ENCODE measurements at places on chromosomes 1 and 21.

DNA sequence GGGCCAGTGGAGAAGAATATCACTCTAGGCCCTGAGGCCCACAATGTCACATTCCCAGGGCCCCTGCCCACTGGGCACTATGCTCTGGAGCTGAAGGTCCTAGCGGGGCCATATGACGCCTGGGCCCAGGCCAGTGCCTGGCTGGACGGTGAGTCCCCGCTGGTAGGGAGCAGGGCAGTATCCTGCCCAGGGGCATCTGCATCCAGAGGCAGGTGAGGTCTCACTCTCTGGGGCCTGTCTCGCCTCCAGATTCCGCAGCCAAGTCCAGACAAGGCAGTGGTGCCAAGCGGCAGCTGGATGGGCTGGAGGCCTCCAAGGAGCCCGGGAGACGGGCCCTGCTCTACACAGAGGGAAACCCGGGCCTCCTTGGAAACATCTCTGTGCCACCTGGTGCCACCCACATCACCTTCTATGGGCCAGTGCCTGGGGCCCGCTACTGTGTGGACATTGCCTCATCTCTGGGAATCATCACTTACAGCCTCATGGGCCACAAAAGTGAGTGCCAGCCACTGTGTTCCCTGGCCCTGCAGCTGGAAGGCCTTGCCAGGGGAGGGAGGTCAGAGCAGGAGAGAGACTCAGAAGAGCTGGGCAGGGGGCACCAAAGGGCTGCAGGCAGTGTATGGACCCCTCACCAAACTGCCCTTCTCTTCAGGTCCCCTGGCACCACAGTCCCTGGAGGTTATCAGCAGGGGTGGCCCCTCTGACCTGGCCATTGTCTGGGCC is 11.1 kb upstream of the PTPN7 start:
- DNase-seq: no peak

DNA sequence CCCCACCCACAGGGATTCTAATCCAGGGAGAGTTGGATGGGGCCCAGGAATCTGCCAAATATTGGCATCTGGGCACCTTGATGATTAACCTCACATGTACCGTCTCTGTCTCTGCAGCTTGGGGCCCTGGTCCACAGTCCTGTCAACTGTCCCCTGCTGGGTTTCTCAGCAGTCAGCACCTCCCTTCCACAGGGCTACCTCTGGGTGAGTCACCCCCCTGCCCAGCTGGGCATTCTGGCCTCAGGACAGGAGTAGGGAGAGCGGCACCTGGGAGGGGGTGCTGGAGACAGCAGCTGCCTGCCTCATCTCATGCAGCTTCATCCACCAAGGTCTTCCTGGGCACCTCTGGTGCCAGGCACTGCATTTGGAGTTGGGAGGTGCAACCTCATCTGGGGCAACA is 100.6 kb upstream of the ACTL8 start:
- no peak for DNase-seq

GRCh38 chr21:24217151-24217550 is 1390.1 kb downstream of the MRPL39 start:
- DNase-seq: no peak

DNA sequence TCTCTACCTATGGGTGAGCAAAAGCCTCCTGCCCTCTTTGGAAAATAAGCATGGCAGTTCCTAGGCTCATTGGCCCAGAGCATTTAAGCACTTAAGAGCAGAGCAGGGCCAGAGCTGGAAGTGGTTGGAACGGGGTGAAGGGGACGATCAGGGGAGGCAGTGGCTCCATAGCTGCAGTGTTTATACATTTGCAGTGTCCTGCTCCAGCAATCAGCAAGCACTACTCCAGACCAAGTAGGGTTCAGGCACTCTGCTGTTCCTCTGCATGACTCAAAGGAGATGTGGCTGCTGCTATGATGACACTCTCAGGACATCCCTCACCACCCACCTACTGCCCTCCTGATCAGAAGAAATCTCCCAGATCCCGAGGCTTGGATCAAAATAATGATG is 55.0 kb downstream of the TRABD2B start:
- DNase-seq: no peak

All from right cardiac atrium (tissue), 5 donors.